ENCODE measurements at places on chromosomes 6 and 20.

DNA sequence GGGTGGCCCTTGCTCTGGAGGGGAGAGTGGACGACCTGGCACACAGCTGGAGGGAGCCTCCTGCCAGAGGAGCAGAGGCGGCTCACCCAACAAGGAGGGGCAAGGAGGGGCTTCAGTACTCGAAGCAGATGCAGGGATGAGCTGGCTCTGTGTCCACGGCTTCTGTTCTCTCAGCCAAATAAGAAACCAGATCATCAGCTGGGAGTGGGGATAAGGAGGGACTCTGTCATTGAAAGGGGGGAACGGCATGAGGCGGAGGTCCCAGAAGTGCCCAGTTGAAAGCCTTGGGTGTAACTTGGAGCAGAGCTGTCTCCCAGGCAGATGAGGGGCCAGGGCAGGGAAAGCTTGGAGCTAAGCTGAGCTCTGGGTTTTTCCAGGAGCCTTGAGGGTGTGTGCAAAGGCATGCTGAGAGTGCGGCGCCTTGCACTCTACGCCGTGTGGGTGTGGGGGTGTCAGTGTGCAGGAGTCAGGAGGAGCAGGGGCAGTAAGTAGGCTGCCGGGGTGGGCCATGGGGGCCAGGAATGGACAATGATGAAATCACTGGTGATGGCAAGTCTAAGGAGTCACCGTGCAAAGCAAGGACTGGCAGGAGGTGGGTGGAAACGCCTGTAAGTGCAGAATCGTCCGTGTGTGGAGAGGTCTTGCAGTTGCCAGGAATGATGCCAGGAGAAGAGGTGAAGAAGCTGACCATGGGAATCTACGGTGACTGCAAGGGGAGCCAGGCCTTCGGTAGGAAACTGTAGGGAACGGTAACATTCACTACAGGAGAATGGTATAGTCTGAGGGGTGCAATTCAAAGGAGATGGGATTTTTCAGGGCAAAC lies 85.4 kb upstream of the FOXQ1 start:
- peak; percentile 56 for DNase-seq

GRCh38 chr6:30741789-30742315 lies 635 bp downstream of the FLOT1 start:
- no peak for DNase-seq

- no peak for DNase-seq
These were observed 1.5 kb downstream of the HTR1E start for GRCh38 chr6:86938814-86939213.

DNA sequence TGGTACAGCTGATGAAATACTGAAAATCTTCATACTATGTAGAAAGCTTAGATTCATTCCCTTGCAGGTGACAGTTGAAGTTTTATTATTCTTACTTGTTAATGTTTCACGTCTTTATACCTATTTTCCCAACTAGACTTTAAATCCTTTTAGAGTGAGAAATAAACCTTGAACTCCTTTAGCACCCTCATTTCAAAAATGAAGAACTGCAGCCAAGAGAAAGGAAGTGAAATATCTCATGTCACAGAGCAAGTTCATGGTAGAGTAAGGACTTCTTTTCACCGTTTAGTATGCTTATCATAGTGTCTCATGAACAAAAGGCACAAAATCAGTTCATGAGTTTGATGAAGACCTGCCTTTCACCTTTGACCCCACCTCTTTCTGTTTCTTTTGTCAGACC lies 38.5 kb downstream of the ORC3 start:
- DNase-seq: no peak

DNA sequence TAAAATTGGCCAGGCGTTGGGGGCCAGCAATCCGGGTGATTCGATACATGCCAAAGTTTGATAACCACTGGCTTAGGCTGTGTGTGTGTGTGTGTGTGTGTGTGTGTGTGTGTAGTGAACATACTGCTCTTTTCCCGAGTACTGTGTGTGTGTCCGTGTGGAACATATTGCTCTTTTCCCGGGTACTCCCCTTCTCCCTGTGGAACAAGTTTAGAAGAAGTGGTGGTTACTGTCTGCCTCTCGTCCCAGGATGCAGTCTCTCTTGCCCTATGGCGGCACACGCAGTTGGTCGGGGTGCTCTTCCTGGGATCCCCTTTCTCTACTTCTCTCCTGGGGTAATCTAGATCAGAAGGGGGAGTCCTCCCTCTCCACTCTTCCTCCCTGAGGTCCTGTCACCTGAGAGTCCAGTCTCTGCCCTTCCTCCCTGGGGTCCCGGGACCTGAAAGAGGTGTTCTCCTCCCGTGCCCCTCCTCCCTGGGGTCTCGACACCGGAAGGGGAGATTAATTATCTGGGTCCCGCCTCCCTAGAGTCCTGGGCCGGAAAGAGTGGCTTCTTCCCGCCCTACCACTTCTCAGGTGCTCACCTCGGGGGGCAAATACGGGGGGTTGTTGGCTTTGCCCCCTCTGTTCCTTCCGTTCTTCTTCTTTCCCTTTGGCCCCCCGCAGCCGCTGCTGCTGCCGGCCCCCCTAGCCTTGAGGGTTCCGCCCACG lies 516 bp downstream of the GTPBP2 start:
- DNase-seq: peak; percentile 51

DNA sequence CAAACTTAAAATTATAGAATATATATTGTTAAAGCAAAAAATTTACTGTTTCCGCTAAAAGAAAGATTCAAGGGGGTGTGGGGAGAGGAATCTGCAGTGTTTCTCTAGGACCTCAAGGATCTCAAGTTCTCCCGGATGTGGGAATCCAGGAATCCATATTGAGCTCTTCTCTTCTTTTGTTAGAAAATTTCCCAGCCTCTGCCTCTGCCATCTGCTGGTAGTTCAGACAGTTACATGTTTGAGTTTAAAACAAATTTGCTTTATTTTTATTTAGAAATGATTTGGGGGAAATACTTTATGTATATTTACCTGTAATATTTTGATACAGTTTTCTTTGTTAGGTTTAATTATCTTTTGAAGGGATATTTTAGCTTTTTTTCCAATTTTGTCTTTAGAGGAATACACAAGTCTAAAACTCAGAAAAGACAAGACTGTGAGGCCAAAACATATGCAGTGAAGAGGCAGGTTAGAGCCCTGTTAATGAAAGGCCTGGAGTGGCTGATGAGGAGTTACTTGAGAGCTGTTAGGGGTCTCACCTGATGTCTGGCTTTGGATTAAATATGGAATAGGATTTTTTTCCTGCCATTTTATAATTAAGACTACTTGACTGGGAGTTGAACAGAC lies 268.8 kb downstream of the ARID1B start:
- no peak for DNase-seq

- no peak for DNase-seq
These were observed 40.9 kb downstream of the PDYN start for GRCh38 chr20:1952737-1953530.

DNA sequence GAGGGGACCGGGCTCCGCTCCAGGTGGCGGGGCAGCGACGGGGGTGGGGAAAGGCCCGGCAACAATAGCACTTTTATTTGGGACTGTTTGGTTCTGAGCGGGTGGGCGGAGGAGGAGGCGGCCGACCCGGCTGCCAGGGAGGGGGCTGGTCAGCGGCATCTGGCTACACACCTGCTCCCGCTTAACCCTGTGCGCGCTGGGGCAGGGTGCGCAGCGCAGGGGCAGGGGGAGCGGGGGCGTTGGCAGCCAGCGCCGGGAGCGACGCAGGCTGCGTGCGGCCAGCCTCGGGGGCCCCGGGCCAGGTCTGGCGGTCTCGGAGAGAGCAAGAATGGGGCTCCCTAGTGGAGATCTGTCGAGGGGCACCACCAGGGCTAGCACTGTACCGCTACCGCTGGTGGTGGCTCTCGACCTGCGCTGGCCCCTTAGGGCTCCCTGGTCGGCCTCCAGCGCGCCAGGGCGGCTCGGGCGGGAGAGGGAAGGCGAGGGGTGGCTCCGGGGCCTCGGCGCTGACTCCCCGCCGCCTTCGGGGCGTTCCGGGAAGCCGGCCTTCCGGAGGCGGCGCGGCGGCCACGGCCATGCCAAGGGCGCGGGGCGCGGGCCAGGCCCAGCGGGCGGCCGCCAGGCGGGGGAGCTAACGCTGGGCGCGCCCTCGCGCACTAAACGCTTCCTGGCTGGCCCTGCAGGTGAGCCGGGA lies 92.4 kb downstream of the NCR2 start:
- DNase-seq: no peak

GRCh38 chr6:142821860-142822259 lies 123.1 kb downstream of the HIVEP2 start:
- no peak for DNase-seq

GRCh38 chr6:170086639-170087420 lies 204.0 kb downstream of the DLL1 start:
- no peak for DNase-seq

- peak; percentile 49 for DNase-seq
These were observed 16.1 kb upstream of the B4GALT5 start for GRCh38 chr20:49729780-49730179.

GRCh38 chr6:5159162-5159561 lies 74.0 kb downstream of the PPP1R3G start:
- no peak for DNase-seq

- DNase-seq: no peak
These were observed 265.2 kb downstream of the QKI start for GRCh38 chr6:163679753-163680152.

- DNase-seq: no peak
These were observed 2.3 kb upstream of the MTFR2 start for GRCh38 chr6:136252441-136252840.

GRCh38 chr6:168388641-168389633 lies 52.0 kb upstream of the SMOC2 start:
- DNase-seq: peak; percentile 70

GRCh38 chr6:158611039-158611438 lies 33.5 kb downstream of the DYNLT1 start:
- no peak for DNase-seq

GRCh38 chr6:13398421-13398994 lies 70.2 kb upstream of the TBC1D7 start:
- no peak for DNase-seq

GRCh38 chr6:170005665-170006064 lies 254.2 kb downstream of the ERMARD start:
- no peak for DNase-seq

GRCh38 chr20:39081255-39081654 lies 119.1 kb downstream of the DHX35 start:
- peak; percentile 68 for DNase-seq

DNA sequence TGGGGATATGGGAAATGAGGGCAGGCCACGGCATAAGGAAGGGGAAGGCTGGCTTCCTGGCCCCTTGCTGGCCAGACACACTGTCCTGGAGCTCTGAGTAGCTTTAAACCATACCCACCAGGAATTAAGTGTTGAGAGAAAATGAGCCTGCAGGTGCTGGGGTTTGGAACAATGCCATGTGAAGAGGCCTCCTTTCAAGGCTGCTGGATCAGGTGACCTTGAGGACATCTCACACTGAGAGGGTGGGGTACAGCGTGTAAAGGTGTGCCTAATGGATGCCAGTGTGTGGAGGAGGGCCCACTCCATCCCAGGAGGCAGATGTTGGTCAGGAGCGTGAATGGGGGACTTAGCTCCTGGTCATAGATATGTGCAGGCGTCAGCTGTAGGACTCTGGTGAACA lies 74.8 kb upstream of the MLN start:
- no peak for DNase-seq

DNA sequence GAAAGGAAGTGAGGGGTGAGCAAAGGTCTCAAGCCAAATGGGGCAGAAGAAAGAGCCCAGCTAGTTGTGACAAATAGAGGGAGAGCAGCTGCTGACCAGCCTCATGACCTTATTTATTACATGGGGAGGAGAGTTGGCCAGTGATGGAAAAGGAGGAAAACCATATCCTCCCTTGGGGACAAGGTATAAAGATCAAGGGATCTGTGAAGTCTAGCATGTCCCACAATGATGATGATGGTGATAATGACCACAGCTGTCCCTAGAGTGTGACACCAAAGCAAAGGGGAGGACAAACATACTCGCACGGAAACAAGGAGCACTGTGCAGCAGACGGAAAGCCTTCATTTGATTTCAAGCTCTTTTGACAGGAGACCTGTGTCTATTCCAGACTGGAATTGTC lies 190.4 kb upstream of the MCHR2 start:
- DNase-seq: no peak

DNA sequence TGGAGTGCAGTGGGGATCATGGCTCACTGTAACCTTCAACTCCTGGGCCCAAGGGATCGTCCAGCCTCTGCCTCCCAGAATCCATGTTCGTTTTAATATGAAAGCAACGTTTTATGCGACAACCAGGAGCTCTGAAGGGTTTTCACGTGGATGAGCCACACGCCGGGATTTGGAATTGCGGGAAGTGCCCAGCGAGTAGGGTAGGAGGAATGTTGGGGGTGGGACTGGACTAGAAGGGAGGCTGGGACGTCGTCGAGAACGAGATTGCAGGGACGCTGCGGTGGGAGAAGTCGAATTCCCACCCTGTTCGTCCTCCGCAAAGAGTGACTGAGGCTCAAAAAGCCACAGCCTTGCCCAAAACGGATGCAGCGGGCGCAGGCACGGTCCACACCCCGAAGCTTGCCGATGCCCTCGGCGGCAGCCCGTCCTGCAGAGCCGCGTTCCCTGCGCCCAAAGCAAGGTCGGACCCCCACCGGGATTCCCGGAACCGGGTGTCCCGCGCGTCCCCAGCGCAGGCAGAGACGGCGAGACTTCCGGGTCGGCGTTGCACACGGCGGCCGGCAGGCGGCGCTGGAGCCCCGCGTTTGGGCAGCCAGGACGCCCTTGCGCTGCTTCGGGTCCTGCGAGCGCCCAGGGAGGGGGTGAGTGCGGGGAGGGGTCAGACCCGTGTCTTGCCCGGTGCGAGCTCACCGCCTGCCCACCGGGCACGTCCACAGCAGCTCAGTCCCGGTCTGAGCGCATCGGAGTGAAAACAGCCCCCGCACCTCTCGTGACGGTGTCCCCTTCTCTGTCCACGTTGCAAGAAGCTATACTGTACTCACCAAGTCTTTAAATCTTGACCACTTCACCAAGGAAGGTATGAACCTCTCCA lies 87.8 kb downstream of the DHX35 start:
- peak; percentile 91 for DNase-seq

DNA sequence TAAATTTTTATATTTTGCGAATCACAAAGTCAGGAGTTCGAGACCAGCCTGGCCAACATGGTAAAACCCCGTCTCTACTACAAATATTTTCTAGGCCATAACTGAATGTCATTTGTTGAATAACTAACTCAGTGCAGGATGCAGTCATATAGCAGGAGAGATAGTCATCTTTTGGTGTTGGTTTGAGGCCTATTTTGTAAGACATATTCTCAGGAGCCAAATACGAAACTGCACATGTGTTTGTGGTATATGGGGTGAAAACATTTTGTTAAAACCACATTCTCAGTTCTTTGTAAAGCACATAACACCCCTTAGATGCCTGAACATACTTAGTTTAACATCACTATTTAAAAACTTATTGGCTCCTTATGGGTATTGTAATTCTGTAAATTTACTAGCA lies 4.7 kb upstream of the ENPP5 start:
- no peak for DNase-seq

DNA sequence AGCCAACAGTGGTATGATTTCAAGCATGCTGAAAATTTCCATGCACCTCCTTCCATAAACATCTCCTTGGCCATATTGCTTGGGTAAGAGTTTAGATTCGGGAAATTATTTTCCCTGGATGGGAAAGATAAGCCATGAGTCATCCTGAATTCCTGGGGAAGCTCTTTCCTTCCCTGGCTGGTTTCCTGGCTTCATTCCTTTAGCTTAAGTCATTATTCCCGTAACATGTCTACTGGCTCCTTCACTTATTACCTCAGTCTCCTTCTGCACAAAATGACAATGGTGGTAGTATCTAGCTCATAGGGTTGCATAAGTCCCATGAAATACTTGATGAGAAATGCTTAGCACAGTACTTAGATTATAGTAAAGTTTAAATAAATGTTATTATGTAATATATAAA lies 27.6 kb downstream of the TINAG start:
- peak; percentile 37 for DNase-seq

GRCh38 chr20:39233755-39234154 lies 271.6 kb downstream of the DHX35 start:
- no peak for DNase-seq
